Ascending aorta (tissue), 2 donors: ENCODE measurements at places on chromosomes 2 and 18. TPM values are rescaled to one million over a fixed set of nuclear protein-coding genes. Genes with fewer than 3 reads are reported as not detected.

DNA sequence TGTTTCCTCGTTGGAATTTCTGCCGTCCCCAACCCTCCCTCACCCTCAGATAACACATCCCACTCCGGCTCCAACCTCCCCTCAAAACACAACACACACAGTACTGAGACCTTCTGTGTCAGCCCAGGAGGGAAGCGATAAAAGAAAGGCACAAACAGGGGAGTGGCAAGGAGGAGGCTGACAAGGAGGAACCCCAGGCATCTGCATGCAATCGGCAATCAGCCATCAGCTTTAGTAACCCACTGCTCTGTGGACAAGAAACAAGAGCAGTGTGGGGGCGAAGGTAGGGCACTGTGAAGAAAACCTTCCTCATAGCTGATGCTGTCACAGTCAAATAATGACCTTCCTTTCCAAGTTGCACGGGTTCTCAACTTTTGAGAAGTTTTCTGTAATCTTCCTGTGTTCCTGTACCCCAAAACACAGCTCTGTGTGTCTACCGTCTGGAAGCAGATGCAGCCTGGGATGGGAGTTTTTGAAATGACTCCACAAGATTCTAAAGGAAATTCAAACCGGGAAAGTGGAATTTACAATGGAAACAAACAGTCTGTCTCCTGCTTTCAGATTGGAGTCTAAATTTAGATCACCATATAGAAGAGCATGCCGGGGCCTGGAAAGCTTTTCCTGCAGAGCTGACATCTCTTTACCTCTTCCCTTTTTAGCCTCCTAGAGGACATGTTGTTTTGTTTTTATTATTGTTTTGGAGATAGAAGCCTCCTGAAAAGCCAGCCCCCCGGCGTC is 16.4 kb upstream of the LPIN2 start:
- H3K27me3 ChIP-seq = no peaks in the 10 kb centered on the region
- no peak for DNase-seq
- H3K36me3 ChIP-seq = no peaks in the 10 kb centered on the region
- no peaks in the 10 kb centered on the region for H3K4me1 ChIP-seq

GRCh38 chr2:195488567-195488966 is 168.5 kb upstream of the SLC39A10 start:
- H3K4me1 ChIP-seq = no peaks in the 10 kb centered on the region

- H3K4me1 ChIP-seq = no peaks in the 10 kb centered on the region
- H3K36me3 ChIP-seq = no peaks in the 10 kb centered on the region
- no peaks in the 10 kb centered on the region for H3K27me3 ChIP-seq
Observed at GRCh38 chr18:22872900-22873537, 60.1 kb upstream of the RBBP8 start.

GRCh38 chr2:168939918-168940317 is 38.8 kb downstream of the G6PC2 start:
- H3K27me3 ChIP-seq = no peaks in the 10 kb centered on the region
- no peak overlapping the region for H3K4me3 ChIP-seq
- DNase-seq = no peak
- no peaks in the 10 kb centered on the region for H3K36me3 ChIP-seq

- no peaks in the 10 kb centered on the region for H3K4me1 ChIP-seq
- no peaks in the 10 kb centered on the region for H3K36me3 ChIP-seq
- H3K4me3 ChIP-seq = no peak overlapping the region
- H3K27ac ChIP-seq = no peak overlapping the region
- no peaks in the 10 kb centered on the region for H3K27me3 ChIP-seq
Observed at GRCh38 chr2:14297340-14297739, 335.2 kb upstream of the LRATD1 start.

DNA sequence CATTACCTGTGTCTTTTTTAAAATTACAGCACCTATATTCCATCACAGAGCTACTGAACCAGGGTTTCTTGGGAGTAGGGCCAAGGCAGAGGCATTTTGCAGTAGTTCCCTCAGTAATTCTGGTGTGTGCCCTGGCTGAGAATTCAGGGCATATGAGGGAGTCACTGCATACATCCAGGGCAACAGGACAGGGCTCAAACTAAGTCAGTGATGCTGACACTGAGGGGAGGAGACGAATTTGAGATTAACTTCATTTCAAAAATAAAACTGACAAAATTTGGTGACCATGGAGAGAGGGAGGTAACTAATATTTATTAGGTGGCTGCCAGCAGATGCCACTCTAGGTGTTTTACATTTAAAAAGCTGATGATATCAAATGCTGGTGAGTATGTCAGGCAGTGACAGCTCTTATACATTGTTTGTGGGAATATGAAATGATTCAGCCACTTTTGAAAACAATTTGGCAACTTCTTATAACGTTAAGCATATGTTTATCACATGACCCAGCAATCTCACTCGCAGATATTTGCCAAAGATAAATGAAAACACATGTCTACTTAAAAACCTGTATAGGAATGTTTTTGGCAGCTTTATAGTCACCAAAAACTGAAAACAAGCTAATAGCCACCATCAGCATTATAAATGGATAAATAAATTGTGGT is 20.3 kb downstream of the STRADB start:
- no peak overlapping the region for H3K4me3 ChIP-seq
- peaks cover 79% of the 10 kb centered on the region for H3K36me3 ChIP-seq
- no peak for DNase-seq
- H3K27me3 ChIP-seq = no peaks in the 10 kb centered on the region

GRCh38 chr2:235659767-235660322 is 166.0 kb downstream of the AGAP1 start:
- H3K27me3 ChIP-seq = no peaks in the 10 kb centered on the region
- no peak overlapping the region for H3K27ac ChIP-seq
- H3K36me3 ChIP-seq = no peaks in the 10 kb centered on the region
- H3K4me1 ChIP-seq = no peaks in the 10 kb centered on the region
- no peak for DNase-seq

DNA sequence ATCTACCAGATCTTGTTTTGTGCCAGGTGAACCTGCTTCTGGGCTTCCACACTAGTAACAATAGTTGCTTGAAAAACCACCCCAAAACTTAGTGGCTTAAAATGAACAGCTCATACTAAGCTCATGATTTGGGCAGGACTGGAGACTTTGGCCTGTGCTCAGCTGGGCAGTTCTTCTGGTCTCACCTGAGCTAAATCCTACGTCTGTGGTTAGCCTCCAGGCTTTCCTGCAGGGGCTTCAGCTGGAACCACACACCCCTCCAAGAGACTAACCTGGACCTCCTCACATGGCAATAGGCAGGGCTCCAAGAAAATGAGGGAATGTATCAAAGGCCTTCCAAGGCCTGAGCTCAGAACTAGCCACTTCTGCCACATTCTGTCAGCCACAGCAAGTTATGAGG is 144.1 kb downstream of the CD8B2 start:
- H3K4me3 ChIP-seq = no peak overlapping the region
- no peak for DNase-seq
- no peaks in the 10 kb centered on the region for H3K4me1 ChIP-seq
- H3K27me3 ChIP-seq = no peaks in the 10 kb centered on the region
- H3K27ac ChIP-seq = no peak overlapping the region

DNA sequence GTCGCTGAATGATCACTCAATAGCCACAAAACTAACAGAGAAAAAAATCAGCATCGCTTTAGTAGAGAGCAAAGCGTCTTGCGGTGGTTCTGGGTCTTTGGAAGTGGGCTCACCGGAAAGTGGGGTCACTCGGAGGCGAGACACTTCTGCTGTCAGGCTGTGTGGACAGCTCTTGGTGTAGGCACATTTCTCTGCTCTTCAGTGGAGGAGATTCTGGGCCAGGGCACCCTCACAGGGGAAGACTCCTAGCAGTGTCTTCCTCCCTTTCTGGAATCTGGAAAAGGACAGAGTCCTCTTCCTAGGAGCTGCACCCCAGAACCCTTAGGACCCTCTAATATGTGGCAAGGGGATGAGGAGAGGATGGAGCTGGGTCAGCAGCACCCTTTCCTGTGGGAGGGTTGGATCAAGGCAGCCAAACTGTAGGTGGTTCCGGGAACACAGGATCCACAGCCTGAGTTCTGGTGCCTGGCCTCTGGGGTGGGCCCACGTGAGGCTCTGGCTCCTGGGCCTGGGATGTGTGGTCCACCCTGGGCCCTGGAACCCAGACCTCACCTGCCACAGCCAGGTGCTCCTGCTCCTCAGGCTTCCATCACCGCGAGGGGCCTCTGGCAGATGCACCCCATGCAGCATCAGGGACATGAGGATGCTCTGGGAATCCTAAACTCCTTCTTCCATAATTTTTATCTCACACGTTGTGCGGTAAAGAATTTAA is 25.1 kb downstream of the GPR35 start:
- no peaks in the 10 kb centered on the region for H3K27me3 ChIP-seq
- no peak for DNase-seq
- H3K36me3 ChIP-seq = no peaks in the 10 kb centered on the region
- no peaks in the 10 kb centered on the region for H3K4me1 ChIP-seq
- H3K27ac ChIP-seq = no peak overlapping the region

The SLC39A10 gene
- 9.9 TPM for total RNA-seq

The TMEM37 gene
- total RNA-seq = 2.3 TPM

The KLHL30 gene
- 28.2 TPM for total RNA-seq

The TMEM200C gene
- total RNA-seq = under 0.01 TPM

The TYMS gene
- 0.53 TPM for total RNA-seq
